ENCODE measurements at places on chromosomes 11 and 22.

- no peak for DNase-seq
Measured at GRCh38 chr11:2842876-2843275, 42.7 kb downstream of the CDKN1C start.

DNA sequence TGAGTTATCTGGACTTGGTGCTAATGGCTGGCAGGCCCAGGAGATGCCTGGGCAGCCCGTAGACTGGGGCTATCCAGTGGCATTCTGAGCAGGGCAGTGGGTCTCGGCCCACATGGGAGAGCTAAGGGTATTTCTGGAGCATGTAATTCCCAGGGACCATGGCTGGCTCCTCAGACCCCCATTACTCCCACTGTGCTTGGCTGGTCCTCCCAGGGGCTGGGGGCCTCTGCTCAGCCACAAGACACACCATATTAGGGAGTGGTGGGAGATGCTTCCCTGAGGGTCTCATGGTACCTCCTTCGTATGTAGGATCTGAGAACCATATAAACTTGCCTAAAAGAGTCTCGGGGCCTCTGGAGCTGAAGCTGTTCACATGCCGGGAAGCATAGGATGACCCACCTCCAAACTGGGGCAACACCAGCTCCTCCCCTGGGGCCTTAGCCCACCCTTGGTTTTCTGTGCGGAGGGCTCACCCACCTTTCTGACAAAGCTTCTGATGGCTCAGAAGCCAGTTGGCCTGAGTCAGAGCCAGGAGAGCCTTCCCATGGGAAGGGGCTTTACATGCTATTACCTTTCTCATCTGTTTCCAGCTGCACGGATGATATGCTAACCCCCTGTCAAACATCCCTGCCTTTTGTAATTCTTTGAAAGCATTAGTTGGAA, 9.5 kb upstream of the FTH1 start:
- no peak for DNase-seq

- DNase-seq, result no peak
Measured at GRCh38 chr11:65589444-65590239, 6.0 kb downstream of the KCNK7 start.

GRCh38 chr22:18999416-18999815, 63.3 kb upstream of the PRODH start:
- DNase-seq, result no peak

- DNase-seq, result no peak
Measured at GRCh38 chr11:16854979-16855378, 116.5 kb downstream of the C11orf58 start.

DNA sequence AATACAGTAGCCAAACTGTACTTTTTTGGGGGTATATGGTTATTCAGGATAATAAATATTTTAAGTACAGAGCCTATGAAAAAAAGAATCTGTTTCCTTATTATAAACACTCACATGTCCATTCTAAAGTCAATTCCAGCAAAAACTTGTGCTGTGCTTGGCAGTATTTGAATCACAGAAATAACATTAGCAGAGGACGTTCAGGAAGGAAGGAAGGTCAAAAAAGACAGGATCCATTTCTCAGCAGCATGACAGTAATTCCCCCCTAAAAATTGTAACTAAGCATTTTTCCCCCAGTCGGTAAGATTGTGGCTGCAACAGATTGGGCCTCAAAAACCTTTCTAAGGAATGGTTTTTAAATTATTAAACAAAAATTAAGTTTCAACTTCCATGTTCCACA, 124.8 kb downstream of the ATG16L2 start:
- no peak for DNase-seq

DNA sequence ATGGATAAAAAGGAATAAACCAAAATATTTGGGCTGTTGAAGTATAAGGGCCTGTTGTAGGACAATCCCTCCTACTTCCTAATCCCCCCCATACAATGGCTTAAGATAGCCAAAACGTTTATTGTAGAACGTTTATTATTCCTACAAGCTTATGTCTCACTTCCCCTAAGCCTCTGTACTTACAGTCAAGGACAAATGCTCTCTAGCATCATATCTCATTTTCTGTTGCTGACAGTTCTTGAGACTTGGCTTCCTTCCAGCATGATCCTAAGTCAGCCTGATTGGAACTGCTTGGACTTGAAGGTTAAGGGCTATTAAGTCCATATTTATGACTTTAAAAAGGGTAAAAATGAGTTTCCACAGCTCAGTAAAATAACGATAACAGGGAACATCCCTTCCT, 8.8 kb downstream of the MISFA start:
- no peak for DNase-seq

GRCh38 chr22:43847376-43848289, 14.7 kb downstream of the SULT4A1 start:
- DNase-seq, result no peak

- DNase-seq, result no peak
Measured at GRCh38 chr11:95984072-95984471, 60.2 kb upstream of the MTMR2 start.

- no peak for DNase-seq
Measured at GRCh38 chr11:99968336-99968735, 718.8 kb upstream of the ARHGAP42 start.

DNA sequence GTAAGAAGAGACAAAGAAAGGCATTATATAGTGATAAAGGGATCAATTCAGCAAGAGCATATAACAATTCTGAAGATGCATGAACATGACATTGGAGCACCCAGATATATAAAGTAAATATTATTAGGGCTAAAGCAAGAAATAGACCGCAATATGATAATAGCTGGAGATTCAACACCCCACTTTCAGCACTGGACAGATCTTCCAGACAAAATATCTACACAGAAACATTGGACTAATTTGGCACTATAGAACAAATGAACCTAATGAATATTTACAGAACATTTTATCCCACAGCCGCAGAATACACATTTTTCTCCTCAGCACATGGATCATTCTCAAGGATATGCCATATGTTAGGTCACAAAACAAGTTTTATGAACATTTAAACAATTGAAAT, 633.1 kb downstream of the JRKL start:
- DNase-seq, result no peak

DNA sequence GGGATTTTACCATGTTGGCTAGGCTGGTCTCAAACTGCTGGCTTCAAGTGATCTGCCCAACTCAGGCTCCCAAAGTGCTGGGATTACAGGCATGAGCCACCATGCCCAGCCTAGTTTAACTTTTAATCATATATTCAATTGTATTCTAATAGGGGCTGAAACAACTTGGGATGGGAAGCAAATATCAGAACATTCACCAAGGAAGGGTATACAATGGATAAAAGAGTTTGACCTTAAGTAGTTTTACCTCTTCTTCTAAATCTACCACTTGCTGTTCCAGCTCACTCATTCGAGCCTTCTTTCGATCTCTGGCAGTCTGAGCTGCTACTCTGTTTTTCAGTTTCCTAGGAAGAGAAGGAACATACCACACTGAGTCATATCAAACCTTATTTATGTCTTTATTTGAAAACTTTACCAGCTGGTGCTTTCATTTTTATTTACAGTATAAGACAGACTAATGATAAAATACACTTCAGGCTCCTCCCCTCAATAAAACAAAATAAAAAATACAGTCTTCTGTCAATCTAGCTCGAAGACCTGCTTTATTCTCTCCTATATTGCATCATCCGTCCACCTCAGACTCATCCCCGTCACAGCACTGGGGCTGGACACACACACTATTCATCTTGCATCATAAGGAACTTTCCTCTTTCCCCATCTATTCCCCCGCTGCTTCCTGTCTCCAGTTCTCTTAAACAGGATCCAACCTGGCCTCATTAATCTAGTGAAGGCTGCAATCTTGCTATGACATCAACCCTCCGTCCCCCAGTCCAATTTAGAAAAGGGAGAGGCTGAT, 1.4 kb downstream of the XBP1 start:
- DNase-seq, result peak; percentile 82

DNA sequence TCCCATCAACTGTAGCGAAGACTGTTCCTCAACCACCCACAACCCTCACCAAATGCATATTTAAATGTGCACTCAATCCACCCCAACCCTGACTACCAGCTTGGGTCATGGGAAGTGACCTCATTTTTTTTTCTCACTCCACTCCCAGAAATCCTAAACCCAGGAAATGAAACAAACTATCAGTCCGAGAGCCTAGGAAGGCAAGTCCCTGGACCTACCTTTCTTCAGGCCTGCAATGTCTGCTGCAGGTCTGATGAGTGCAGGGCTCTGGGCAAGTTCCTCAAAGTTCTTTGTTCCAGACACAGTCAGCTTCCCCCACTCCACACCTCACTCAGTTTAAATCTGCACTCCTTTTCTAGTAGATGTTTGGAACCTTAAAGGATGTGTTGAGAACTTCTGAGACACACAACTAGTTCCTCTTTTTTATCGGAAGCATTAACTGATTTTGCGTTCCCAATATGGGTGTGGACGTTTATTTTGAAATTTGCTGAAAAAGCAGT, at the start of gene MS4A4E:
Gene MS4A4E (minus strand): TSS at position 398 of the 500 bp plus-strand sequence. CDS start 13,082 bp downstream, outside the sequence.
- no peak for DNase-seq

- no peak for DNase-seq
Measured at GRCh38 chr11:21892736-21893564, 299.9 kb upstream of the ANO5 start.

DNA sequence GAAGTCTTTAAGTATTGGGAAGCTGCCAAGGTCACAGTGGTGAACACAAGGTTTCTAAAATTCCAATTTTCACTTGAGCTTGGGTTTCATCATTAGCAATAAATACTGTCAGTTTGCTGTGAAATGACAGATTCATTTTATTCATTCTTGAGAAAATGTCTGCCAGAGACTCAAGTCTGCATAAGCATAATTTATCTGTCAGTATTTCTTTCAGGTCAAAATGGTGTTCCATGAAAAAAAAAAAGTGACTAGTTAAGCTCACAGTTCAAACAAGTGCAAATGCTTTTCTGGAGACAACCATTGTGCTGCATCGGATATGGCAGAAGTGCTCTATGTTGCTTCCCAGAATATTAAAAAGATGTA, 8.1 kb upstream of the GDPD5 start:
- no peak for DNase-seq

DNA sequence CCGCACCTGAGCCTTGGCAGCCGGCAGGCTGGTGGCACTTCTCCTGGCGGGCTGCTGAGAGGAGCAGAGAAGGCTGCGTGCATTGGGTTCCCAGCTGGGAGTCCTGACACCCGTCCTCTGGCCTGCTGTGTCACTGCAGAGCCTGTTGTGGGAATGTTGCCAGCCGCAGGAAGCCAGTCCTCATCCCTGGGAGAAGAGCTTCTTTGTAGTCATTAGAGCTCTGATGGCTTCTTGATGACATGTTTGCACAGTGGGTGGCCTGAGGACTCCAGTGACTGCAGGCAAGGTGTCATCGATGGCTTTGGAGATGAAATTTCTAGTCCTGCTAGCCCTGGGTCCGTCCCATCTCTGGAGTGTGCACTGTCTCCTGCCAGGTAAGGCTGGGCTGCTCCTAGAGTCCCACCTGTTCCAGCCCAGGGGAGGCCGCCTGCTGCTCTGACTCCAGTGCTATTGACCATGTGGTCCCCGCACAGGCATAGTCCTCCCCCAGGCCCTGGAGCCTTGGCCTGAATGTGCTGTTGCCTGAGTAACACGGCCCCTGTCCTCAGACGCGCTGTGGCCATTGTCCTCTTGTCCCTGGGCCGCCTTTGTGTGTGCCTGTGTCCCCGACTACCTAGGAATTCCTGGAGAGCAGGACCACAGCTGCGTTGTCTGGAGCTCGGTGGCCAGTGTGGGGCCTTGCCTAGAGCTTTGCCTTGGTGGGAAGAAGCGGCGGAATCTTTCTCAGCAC, 129.2 kb downstream of the CACNA1I start:
- DNase-seq, result no peak

GRCh38 chr22:28734393-28734792, 7.2 kb downstream of the CHEK2 start:
- DNase-seq, result no peak

GRCh38 chr22:43299736-43300135, 43.4 kb downstream of the SCUBE1 start:
- no peak for DNase-seq

DNA sequence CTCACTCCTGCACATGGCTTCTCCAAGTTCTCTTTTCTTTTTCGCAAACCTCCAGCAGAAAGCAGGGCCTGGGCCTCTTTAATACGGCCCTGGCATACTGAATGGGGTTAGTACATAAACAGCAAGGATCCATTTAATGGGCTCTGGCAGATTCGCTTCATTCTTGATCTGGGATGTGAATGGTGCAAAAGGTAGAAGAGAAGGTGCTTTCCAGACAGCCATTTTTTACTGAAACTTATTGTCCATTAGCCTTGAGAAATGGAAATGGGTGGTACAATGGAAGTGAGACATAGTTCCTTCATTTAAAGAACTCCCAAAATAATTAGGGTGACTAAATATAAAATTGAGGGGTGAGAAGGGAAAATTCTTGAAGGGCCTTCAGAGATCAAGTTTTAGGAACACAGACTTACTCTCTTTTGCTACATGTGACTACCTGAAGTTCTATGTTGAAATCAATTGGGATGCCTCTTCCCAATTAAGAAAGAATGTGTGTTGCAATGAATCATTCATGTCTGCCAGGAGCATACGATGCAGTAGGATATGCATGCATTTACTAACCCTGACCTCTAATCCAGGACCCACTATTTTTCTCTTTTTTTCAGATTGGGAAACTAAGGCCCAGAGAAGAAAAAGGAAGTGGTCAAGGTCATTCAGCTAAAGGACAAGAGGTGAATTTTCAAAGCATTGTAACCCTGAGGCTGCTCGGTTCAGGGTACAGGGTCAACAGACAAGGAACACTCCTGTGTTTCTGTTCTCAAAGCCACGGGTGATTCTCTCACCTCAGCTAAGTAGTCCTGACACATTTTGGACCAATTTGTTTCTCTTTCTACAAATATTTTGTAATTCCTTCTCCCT, 144.1 kb downstream of the BBOX1 start:
- DNase-seq, result no peak

DNA sequence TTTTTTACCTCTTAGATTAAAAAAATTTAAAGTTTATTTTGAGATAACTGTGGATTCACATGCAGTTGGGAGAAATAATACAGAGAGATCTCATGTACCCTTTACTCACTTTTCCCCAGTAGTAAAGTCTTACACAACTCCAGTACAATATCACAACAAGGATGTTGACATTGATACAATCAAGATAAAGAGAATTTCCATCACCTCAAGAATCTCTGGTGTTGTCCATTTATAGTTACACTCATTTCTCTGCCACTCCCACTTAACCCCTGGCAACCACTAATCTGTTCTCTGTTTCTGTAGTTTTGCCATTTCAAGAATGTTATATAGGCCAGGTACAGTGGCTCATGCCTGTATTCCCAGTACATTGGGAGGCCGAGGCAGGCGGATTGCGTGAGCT, 10.5 kb upstream of the ZBED5 start:
- no peak for DNase-seq

- DNase-seq, result no peak
Measured at GRCh38 chr11:72024069-72024754, 25.5 kb downstream of the IL18BP start.

Data from BJ (cell line).